ENCODE measurements at places on chromosomes 7 and 10. TPM values are rescaled to one million over a fixed set of nuclear protein-coding genes. Genes with fewer than 3 reads are reported as not detected.

Gene SPOCK2
- 159 TPM for polyA plus RNA-seq

Gene DDC
- polyA plus RNA-seq = 79.4 TPM

Gene HOXA1
- 2.2 TPM for polyA plus RNA-seq

Gene SRRM3
- polyA plus RNA-seq = 2.1 TPM

GRCh38 chr10:123150271-123150985 lies 2.5 kb downstream of the HMX2 start:
- no peak for DNase-seq

DNA sequence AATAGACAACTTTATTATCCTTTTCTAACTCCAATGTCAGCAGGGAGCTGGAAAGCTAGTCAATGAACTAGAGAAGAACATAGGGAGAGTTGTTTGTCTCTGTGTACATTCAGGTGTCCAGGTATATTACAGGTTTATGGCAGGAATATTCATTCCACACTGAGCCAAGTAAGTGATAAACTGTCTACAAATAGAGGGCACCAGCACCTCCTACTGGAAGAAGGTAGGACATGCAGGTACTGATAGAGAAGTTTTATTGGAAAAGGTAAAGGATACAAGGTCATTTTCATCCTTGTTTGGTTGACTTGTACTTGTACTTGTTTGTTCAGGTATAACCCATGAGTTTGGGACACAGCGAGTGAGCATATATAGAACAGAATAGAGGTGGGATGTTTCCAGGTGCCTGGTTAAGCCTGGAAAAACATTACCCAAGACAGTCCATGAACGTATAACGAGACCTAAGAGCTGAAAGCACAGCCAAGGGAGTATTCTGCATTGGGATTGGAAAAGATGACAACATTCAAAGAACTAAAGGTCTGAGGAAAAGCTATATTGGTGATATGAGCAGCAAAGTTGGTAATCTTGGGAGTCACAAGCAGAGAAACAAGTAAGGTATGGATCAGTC lies 61.4 kb upstream of the PPP1R3C start:
- DNase-seq = no peak

DNA sequence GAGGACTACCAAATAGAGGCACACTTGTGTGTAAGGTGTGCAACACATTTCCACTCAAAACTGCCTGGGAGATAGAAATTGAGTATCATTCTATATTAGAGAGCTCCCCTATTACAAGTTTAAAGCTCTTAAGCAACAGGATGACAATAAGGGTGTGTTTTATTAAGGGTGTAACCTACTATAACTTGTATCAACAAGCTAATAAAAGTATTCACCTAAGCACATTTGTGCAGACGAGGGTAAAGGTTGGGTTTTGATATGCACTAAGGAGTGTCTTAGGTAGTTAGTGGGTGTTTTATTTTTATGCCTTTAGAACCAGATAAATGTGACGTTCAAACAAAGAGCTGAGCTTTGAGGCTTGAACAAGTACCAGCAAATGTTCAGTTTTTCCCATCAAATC lies 2.8 kb upstream of the FAM53B start:
- no peak for DNase-seq

GRCh38 chr10:119858063-119858462 lies 14.6 kb downstream of the MCMBP start:
- no peak for DNase-seq

DNA sequence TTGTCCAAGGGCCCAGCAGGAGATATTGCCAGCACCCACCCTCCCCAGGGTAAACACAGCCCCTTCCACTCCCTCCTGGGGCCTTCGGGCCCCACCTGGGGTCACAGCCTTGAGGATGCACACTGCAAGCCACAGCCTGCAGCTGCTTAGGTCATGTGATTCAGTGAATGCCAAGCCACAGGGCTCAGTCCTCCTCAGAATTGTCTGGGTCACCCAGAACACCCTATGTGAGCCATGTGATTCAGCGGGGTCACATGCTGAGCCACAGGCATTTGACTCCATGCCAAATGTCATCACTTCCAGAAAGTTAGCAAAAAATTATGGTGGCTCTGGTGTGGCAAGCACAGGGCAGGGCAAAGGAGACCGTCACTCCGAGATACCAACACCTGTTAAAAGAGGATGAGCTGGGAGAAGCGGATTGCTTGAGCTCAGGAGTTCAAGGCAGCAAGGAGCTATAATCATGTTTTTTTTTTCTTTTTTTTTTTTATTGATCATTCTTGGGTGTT lies 17.2 kb upstream of the PSAP start:
- DNase-seq = no peak

GRCh38 chr10:22615819-22616499 lies 98.4 kb downstream of the PIP4K2A start:
- DNase-seq = no peak

- DNase-seq = no peak
Measured at GRCh38 chr10:131000743-131001142, 310.8 kb downstream of the TCERG1L start.

DNA sequence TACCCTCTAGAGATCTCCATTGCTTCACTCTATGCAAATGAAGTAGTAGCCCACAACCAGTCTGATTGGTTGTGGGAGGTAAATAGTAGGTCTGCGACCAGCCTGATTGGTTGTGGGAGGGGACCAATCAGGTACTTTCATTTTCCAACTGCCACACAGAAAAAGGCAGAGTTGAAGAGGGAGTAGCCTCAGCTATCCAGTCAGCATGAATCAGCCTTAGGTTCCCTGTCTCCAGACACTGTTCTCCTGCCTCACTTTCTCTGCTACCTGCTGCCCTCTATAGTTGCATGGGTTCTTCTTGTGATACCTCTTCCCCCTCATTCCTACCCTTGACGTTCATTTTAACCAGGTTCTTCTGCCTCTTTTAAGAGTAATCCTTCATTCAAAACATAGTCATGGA lies 114.5 kb upstream of the LYZL1 start:
- DNase-seq = no peak

DNA sequence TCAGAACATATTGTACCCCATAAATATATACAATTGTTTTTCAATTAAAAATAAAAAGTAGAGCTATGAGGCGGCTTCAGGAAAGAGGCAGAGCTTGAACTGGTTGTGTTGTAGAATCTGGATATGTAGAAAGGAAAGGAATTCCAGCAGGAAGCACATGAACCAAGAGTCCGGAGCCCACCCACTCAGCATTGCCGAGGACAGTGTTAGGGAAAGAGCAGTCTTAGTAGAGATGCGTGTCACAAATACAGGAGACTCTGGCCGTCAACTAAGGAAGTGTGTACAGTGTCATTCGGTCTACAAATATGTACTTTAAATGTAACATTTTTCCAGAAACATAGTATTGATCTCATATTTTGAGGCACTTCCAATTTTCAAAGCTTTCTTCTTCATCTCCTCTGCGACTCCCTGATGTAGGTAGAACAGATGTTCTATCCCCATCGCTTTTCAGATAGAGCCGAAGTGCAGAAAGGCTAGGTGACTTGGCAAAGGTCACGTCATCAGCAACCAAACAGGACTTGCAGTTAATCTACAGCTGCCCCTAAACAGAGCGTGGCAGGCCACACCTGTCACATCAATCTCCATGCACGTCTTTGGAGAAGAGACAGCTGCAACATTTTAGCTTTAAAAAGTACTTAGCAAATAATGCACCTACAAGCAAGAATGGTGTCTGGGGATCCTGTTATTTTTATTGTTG lies 25.3 kb upstream of the GJD4 start:
- no peak for DNase-seq

DNA sequence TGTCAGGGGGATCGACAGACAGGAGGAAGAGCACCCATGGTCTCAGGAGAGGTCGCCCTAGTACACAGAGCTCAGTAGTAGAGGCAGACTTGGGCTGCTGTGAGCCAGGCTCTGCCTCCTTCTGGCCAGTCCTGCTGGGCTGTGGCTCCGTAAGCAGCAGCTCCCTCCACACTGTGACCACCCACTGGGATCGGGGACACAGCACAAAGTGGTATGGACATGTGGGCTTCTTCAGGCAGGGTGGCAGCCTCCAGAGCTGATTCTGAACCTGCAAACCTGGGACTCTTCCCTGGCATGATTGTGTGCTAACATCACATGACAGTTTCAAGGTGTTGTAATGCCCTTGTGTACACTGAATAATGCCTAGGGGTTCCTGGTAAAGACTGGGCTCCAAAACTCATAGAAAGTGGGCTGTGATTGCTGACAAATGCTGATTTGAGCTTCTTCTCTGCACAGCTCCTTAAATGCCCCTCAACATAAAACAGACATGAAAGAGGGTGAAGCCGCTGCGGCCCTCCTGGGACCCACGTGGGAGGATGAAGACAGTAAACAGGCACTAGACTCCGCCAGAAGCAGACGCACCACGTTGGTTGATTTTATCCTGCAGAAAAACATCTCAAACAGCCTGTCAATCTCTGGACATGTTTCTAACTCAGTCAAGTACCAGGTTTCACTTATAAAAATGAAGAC lies 76.7 kb downstream of the GPR26 start:
- no peak for DNase-seq

- no peak for DNase-seq
Measured at GRCh38 chr10:62297857-62298256, 29.2 kb upstream of the RTKN2 start.

GRCh38 chr10:103278862-103279298 lies 1.9 kb downstream of the INA start:
- DNase-seq = peak; percentile 64

GRCh38 chr10:118610577-118610976 lies 15.1 kb upstream of the PRLHR start:
- no peak for DNase-seq

DNA sequence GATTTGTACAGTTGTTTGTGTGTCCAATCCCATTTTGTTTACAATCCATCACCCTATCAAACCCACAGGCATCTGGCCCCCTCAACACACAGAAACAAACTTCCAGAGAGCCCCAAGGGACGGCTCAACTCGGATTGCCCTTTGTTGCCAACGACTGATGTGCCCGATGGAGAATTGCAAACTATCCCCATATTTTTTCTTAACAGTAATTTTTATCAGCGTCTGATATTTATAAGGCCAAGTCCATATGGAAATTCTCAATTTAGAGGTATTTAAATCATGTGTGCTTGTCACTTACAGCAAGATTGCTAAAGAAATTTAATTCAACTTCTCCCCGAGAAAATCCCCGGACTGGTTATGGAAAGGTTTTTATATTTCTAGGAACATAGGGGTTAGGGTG lies 113.9 kb upstream of the NPS start:
- DNase-seq = no peak

DNA sequence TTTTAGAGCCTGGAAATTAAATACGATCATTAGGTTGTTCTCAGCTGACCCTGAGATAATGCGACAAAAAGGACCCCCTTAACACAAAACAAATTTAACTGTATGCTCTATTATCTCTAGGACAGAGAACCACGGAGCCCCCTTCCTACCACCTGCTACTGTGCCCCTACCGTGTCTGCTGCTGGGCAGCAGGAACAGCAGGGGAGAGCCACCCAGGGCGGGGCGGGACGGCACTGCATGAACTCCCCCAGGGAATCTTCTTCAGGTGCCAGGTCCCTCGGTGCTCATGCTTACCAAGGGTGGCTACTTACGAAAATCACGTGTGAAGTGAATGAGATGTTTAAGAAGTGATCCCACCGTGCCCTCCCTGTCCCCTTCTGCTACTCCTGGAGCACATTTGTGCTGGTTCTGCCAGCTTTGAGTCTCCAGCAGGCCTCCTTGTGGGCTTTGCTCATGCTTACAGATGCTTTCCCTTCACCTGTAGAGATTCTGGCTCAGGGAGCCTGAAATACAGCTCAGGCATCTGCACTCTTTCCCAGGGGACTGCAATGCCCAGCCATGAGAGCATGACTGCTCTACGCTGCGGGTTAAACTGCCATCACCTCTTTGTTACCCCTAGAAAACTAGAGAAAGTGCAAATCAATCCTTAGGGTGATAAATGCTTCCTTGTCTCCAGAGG lies 59.9 kb downstream of the MRPL32 start:
- DNase-seq = no peak

DNA sequence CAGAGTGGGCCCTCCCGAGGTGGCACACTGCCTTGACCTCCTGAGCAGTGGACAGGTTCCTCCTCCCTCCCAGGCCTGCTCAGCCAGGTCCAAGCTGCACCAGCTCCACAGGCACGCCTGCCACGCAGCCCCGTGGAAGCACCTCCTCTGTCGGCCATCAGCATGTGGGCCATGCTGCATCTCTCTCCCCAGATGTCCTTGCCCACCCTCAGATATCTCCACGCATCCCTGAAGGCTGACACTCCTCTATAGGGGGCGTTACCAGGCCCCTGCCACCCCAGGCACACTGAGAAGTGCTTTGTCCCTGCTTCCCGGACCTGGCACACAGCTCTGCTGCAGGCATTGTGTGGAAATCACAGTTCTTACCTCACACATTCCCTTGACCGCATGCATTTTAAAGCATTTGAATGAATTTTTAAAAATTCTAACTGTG lies 598.5 kb downstream of the SDK1 start:
- no peak for DNase-seq

GRCh38 chr7:11315666-11316258 lies 342.1 kb downstream of the PHF14 start:
- no peak for DNase-seq

DNA sequence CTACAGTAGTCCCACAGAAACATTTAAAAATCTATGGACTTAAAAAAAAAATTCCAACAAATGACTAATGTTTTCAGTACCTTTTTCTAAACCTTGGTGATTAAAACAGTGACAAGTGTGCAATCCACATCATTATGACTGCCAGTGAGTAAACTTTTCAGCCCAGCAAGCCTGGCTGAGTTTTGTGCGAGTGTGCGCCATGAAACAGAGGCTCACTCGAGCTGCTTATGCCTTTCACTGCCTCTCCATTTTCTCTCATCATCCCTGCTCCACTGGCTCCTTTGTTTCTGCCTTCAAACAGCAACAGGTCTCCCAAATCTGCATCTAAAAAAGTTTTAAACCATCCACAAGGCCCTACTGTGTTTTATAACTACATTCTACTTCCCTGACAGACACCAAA lies 105.8 kb downstream of the USP6NL start:
- DNase-seq = no peak

All from renal pelvis (tissue), 12 donors.